ENCODE measurements at places on chromosomes 6 and 20.
A peak's percentile ranks its signal among the peaks of the same experiment; 100 is the strongest.

- no peak for DNase-seq
Measured at GRCh38 chr20:46551522-46552381, 1.3 kb upstream of the OCSTAMP start.

- DNase-seq, result no peak
Measured at GRCh38 chr6:73309535-73309784, 44.6 kb downstream of the DPPA5 start.

- no peak for DNase-seq
Measured at GRCh38 chr6:22883061-22883717, 313.8 kb downstream of the HDGFL1 start.

DNA sequence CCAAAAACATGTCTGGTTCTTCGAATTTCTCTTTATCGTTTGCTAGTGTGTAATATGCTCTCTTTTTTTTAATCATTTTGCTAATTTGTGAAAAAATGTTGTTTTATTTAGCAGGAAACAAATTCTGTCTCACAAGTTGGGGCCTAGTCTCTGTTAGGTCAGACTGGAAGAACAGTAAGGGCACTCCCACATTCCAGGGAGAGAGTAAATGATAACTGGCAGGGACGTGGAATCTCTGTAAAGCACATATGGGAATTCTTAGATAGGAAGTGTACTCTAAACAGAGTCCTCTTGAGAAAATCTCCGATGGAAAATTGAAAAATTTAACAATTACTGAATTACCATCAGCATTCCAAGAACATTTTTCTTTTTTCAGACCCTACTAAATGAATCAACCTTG lies 16.4 kb upstream of the CCDC28A start:
- no peak for DNase-seq

- DNase-seq, result no peak
Measured at GRCh38 chr6:150841189-150841588, 24.3 kb upstream of the MTHFD1L start.

DNA sequence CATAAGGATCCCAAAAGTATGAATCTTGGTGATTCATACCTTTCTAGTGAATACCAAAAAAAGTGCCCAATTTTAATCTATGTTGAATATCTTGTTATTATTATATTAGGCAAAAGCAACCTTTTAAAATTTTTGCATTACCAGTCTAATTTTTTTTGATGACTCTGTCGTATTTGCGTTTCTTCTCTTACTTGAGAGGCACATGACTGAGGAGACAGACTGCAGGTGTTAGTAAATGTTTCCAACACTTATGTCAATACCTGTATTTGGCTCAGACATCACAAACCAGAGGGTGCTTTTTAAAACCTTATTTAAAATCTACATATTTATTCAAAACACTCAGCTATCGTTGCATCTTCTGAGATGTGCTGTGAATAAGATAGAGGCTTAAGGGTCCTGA lies 27.1 kb downstream of the ID4 start:
- no peak for DNase-seq

GRCh38 chr6:39896701-39897100 lies 37.6 kb downstream of the MOCS1 start:
- DNase-seq, result no peak

DNA sequence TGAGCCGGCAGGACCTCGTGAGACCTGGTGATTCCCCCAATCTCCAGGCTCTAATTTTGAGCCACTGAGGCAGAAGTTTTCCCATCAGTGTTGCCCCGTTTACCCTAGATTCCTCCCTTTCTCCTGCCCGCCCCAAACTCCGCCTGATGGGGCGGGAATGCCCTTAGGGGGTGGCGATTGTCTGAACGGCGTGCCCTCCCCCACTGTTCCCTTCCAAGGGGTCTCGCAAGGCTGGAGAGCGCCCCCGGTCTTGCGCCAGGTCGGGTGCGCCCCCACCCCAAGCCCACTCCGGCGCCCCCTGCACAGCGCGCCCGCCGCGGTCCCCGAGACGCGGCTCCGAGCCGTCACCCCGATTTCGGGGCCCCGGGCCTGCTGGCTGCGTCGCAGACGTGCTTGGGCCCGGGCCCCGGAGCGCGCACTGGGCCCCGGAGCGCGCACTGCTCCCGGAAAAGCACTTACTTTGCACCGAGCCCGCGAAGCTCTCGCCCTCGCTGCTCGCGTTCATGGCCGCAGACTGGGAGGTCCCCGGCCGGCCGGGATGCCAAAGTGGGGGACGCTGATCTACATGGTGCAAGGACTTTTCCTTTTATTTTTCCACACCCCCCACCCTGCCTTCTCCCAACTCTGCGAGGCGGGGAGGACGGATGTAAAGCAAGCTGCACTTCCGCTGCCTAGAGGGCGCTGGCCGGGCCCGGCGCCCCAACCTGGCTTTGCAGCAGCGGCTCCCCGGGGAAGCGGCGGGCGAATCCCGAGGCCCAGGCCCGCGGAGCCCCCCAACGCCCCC lies at the start of gene ZFP64:
Gene ZFP64, minus strand, starts transcription at position 648 of the 784 bp plus-strand sequence. Its CDS starts 143 bp downstream, at position 505.
- peak; percentile 74 for DNase-seq

DNA sequence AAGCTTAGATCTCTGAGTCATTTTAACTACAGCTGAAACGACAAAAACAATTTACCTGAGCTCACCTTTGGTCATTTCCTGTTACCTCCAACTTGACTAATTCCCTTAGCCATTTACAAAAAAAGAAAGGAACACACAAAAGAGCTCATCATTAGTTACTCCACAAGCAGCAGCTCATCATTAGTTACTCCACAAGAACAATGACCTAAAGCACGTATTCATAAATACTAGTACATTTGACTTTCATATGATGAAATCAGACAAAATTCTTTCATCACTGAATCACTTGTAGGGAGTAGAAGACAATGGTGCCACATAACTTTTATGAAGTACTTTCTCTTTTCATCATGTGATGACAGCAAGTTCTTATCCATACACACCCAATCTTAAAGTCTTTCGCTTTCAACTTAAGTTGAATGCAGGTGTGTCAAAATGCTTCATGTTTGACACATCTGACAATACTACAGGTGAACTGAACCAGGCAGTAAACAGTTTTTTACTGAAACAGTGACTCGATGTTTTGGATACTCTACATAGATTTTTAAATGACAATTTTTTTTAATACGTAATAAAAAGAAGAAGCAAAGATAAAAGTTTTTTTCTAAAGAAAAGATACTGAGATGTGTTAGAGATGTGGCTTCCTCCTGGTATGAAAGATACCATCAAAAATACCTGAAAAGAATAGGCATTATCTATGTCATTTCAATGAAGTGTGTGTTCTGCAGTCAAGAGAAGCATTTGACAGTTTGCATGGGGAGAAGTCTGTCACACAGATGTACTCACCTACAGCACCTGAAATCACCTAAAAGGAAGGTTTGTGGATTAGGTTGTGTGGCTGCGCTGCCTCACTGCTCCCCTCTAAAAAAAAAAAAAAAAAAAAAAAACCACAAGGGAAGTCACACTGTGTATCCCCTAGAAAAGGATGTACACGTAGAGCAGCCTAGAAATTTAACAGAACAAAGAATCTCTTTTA lies 109.1 kb downstream of the PRDM1 start:
- DNase-seq, result no peak

DNA sequence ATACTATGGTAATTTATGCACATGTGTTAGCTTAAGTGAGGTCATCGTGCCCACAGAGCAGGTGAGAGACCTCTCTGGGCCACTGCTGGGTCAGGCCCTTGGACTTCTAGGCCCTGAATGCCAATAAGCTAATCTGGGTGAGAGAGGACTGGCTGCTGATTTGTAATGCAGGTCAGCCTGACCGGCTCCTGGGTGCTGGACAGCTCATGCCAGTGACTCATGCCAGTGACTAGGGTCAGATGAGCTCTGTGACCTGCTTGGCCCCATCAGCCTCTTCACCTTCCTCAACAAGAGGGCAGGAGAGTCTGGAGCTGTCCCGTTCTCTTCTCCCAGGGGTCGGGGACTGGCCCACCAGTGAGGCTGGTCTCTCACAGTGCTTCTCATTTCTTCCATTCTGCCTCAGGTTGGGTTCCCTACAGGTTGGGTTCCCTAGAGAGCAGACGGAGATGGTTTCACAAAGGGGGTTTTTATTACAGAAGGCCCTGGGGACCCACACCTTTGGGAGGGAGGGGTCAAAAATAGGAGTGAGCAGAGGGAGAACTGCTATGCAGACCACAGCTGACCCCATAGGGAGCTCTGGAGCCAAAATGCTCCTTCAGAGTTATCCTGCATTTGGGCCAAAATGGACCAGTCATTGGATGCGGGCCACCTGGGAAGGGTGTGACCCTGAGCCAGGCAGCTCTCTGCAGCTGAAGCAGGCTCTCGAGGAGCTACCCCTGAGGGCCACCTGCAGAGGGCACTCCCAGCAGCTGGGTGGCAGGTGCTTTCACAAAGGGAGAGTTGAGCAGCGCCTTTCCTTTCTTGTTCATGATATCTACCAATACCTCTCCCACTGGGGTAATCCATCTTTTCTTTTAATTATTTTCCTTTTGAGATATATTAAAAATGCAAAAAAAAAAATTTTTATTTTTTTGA lies 2.2 kb upstream of the OXT start:
- no peak for DNase-seq

DNA sequence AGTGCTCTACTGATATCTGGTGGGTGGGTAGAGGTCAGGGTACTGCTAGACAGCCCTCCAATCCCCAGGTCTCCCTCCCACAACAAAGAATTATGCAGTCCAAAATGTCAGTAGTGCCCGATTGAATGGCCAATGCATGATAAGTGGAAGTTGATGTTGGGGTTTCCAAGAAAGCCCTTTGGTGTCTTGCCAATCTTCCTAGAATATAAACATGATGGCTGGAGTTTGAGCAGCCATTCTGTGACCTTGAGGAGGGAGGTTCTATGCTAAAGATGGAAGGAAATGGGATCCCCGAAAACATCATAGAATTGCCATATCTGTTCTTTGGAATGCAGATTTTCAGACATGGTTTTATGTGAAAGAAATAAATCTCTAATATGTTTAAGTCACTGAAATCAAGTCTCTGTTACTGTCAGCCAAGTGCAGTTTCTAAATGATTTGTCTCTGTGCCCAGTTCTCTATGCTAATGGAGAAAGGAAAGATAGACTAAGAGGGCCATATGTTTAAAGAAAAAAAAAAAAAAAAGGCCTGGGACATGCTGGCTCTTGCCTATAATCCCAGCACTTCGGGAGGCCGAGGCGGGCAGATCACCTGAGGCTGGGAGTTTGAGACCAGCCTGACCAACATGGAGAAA lies 32.8 kb upstream of the PTPN1 start:
- no peak for DNase-seq

- no peak for DNase-seq
Measured at GRCh38 chr6:165636402-165637048, 26.5 kb downstream of the PDE10A start.

GRCh38 chr6:70956451-70957283 lies at the start of gene B3GAT2:
Gene B3GAT2, minus strand, starts transcription at chr6:70957060. Its CDS starts 631 bp downstream, at chr6:70956429.
- peak; percentile 15 for DNase-seq

DNA sequence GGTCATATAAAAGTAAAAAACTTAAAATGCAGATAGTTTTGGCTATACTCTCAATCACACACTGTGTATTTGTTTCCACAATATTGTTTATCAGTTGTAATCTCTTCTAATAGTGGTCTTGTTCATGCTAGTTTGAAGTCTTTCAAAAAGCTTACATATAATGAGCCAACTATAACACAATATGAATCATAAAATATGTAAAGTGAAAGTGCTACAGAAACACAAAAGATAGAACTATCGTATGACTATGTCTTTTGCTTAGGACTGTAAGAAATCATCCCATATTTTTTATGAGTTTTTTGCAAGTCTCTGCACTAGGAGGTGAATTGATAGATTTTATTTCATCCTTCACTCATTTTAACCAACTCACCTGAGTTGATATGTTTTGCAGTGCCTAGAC lies 136.0 kb downstream of the MMUT start:
- DNase-seq, result no peak

DNA sequence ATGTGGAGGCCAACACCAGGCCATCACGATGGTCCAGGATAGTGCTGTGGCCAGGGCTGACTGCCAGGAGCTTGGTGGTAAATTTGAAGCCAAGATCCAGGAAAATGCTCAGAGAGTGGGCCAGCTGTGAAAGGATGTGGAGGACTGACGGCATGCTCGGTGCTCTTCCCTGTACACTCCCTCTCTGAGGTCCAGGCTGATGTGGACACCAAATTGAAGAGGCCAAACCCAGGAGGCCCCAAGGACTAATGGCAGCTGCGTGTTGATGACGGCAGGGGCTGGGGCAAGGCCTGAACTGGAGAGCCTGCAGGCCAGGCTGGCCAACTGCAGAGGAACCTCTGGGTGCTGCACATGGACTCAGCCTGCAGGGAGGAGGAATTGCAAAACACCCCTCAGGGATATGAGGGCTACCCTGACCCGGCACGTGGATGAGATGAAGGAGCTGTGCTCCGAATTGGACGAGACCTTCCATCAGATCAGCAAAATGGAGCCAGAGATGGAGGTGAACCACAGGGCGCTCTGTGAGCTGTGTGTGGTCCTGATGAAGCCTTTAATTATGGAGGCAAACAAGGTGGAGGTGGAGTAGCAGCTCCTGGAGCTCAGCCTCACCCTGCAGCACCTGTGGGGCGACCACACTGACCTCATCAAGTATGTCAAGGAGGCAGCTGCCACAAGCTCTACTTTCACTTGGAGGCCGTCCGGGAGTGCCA lies 6.9 kb upstream of the RAET1E start:
- no peak for DNase-seq

DNA sequence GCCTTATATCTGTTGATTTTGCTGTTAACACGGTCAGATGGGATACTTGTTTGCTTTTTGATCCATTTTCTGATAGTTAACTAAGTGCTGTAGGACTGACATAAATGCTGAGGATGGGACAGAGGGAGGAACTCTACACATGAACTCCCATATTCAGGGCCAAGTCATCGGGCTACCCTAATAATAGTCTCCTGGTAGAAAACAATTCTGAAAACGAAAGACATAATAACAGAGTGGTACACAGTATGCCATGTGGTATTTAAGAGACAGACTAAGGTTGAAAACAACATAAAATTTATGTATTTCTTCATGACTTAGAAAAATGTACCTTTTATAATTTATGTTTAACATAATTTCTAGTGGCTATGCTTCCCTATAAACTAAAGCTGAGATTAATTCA lies 12.0 kb downstream of the ID4 start:
- DNase-seq, result no peak

DNA sequence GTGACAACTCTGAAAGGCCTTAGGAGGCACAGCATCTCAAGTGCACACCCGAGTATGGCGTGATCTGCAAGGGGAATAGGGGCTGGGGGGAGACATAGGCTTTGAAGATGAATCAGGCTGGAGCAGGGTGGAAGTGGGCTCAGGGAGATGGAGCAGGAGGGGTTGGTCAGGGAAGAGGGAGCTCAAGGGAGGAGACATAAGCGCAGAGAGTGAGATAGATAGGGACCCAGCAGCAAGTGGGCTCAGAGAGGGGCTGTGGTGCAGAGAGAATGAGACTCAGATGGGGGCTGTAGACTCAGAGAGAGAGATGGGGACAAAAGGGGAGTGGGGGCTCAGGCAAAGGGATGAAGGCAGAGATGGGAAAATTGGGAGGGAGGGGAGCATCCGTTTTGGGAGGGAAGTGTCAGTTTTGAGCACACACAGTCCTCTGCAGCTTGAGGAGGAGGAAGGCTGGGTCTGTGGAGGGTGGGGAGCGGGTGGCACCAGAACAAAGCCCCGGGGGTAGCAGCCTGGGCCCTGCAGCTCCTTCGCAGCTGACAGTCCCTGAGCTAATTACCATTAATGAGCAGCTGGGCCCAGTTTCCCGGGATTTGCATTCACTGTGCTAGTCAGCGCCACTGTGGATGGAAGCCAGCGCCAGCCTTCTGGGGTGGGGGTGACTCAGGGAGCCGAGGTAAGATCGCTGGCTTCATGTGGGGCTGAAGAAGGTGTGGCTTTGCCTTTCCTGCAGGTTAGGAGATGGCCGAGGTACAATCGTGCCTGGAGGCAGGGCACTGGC lies 18.7 kb downstream of the SRXN1 start:
- DNase-seq, result no peak

- DNase-seq, result no peak
Measured at GRCh38 chr20:22866812-22867341, 168.2 kb upstream of the SSTR4 start.

- no peak for DNase-seq
Measured at GRCh38 chr6:26086211-26086610, 1.0 kb upstream of the HFE start.

Data from HEK293T (cell line).